Esophagus squamous epithelium (tissue), 5 donors: ENCODE measurements at places on chromosomes 3 and 15.

GRCh38 chr15:55222588-55222987, 25.8 kb upstream of the RSL24D1 start:
- peaks cover 40% of the 10 kb centered on the region for H3K36me3 ChIP-seq
- H3K27me3 ChIP-seq = no peaks in the 10 kb centered on the region
- no peak for DNase-seq
- no peak overlapping the region for H3K27ac ChIP-seq
- no peak overlapping the region for H3K4me3 ChIP-seq

DNA sequence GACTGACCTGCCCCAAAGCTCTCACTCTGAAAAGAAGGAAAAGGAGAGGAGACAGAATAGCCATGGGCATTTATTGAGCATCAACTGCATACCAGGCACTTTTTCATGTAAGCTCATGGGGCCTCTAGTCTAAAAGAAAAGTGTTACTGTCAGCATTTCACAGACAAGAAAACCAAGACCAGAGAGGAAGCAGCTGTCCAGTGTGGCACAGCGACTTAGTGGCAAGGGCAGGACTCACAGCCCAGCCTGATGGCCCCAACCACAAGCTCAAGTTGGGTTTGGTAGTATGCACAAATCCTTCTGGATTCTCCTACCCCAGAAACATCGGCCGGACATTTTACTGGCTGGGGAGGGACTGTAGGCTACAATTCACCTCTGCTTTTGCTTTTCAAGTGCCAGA, 5.8 kb downstream of the EFCC1 start:
- H3K4me3 ChIP-seq = no peak overlapping the region
- H3K36me3 ChIP-seq = no peaks in the 10 kb centered on the region
- H3K27ac ChIP-seq = peak overlapping the region; percentile 47
- peaks cover 24% of the 10 kb centered on the region for H3K4me1 ChIP-seq
- peaks cover 46% of the 10 kb centered on the region for H3K27me3 ChIP-seq

DNA sequence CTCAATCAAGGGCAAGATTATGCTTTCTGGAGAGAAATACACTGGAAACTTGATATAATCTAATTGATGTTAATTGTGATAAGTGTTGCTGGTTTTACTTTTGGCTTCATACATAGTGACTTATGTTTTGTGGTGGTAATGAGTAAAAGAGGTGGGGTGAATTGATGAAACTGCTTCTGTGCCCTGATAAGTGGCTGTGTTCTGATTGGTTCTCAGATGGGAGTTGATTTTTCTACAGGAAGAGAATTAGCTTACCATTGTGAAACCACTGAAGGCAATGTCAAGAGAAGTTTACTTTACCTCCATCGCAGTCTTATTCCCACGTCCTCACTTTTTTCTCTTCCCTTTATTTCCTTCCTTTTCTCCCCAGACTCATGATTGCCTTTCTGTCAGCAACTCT, 23.8 kb downstream of the TMEM45A start:
- no peaks in the 10 kb centered on the region for H3K4me1 ChIP-seq
- no peaks in the 10 kb centered on the region for H3K27me3 ChIP-seq
- no peak overlapping the region for H3K4me3 ChIP-seq
- no peaks in the 10 kb centered on the region for H3K36me3 ChIP-seq
- no peak overlapping the region for H3K27ac ChIP-seq
- no peak for DNase-seq

DNA sequence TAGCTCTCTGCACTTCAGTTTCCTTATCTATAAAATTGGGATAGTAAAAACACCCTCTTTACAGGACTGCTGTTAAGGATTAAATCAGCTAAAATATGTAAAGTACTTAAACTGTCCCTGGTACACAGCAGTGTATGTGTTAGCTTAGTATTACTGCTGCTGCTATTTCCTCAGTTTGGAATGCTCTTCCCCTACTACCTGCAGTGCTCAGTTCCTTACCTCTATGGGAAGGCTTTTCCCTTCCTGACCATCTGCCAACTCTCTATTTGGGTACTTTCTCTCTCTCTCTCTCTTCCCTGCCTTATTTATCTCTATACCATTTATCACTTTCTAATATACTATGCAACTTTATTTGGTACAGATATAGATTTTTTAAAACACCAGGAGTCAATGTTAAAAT, 26.5 kb downstream of the KPNA4 start:
- H3K27me3 ChIP-seq = no peaks in the 10 kb centered on the region
- peaks cover 5% of the 10 kb centered on the region for H3K4me1 ChIP-seq
- DNase-seq = no peak
- no peaks in the 10 kb centered on the region for H3K36me3 ChIP-seq
- no peak overlapping the region for H3K4me3 ChIP-seq
- H3K27ac ChIP-seq = no peak overlapping the region

DNA sequence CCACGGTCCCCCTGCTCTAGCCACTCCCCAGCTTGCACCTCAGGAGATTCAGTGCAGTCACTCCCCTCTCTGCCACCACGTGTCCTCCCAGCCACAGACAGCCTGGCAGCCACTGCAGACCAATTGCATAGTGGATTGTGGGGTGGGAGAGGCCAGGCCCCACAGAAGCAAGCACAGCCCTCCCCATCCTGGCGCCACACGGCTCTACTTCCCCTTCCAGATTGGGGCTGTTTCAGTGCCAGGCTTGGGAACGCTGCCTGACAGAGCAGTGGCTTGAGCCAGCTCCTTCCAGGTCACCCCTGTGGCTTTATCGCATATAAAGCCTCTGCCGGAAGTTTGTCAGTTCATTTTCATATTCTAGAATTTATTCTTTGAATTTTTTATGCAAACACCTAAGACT, 90.7 kb downstream of the TMEM266 start:
- peak overlapping the region; percentile 72 for H3K27ac ChIP-seq
- DNase-seq = no peak
- no peaks in the 10 kb centered on the region for H3K27me3 ChIP-seq
- H3K36me3 ChIP-seq = no peaks in the 10 kb centered on the region
- H3K4me3 ChIP-seq = no peak overlapping the region

- no peaks in the 10 kb centered on the region for H3K36me3 ChIP-seq
- H3K4me1 ChIP-seq = peaks cover 52% of the 10 kb centered on the region
Observed at GRCh38 chr3:58013973-58014649, 5.9 kb downstream of the FLNB start.

GRCh38 chr3:137012097-137012501, 54.3 kb downstream of the IL20RB start:
- no peaks in the 10 kb centered on the region for H3K36me3 ChIP-seq
- no peaks in the 10 kb centered on the region for H3K27me3 ChIP-seq
- no peak for DNase-seq

DNA sequence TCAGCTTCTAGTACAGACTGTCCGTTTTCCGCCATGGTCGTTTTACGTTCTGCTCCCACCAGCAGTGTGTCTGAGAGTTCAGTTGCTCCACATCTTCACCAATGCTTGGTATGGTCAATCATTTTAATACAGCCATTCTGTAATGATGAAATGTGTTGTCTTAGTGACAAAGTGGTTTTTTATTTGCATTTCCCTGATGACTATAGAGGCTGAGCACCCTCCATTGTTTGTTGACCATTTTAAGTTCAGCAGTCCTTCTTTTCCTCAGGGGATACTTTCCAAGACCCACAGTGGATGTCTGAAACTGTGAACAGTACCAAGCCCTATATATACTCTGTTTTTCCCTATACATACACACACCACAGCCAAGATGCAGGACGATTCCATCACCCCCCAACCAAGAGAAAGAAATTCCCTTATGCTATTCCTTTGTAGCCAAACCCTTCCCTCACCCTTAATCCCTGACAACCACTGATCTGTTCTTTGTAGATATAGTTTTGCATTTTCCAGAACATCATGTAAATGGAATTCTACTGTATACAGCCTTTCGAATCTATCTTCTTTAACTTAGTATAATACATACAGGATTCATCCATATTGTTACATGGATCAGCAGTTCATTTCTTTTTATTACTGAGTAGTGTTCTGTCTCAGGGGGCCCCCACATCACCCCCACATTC, 55.9 kb downstream of the C3orf20 start:
- no peak overlapping the region for H3K27ac ChIP-seq
- no peaks in the 10 kb centered on the region for H3K4me1 ChIP-seq
- no peak overlapping the region for H3K4me3 ChIP-seq
- H3K36me3 ChIP-seq = no peaks in the 10 kb centered on the region
- no peaks in the 10 kb centered on the region for H3K27me3 ChIP-seq

GRCh38 chr3:166902374-166902773, 477.7 kb downstream of the ZBBX start:
- H3K36me3 ChIP-seq = no peaks in the 10 kb centered on the region
- no peaks in the 10 kb centered on the region for H3K4me1 ChIP-seq
- no peaks in the 10 kb centered on the region for H3K27me3 ChIP-seq
- no peak for DNase-seq
- no peak overlapping the region for H3K27ac ChIP-seq

DNA sequence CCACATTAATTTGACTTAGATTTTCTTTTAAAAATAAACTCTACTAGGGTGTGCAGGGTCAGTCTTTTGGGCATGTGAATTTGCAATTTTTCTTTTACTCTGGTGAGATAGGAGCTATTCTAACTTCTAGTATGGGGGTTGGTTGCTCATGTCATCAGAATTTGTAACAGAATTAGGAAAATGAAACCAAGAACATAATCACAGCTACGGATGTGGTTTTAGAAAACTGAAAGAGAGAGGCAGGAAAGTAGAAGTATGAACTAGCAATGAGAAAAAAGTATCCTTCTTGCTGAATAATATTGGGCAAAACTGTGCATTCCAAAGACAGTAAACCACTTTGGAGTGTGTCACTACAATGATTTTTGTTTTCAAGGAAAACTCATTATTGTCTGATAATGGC, 43.3 kb downstream of the ADPGK start:
- H3K27ac ChIP-seq = no peak overlapping the region
- no peaks in the 10 kb centered on the region for H3K4me1 ChIP-seq
- H3K4me3 ChIP-seq = no peak overlapping the region

DNA sequence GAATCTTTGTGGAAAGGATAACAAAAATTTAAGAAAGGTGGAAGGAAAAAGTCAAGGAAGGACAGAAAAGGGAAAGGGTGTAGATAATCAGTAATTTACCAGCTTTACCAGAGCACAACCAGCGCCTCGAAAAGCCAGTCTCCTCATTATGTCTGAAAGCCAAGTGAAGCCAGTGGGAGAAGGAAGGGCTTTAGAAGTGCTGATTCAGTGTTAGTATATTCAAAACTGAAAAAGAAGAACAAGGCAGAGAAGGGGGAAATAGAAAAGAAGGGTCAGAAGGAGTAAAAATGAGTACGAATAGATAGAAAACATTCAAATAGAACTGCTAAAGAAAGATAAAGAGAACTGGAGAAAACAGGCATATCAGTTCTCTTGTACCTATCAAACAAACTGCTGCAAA, 4.1 kb downstream of the PBRM1 start:
- H3K36me3 ChIP-seq = peaks cover 20% of the 10 kb centered on the region
- H3K4me3 ChIP-seq = no peak overlapping the region
- H3K27me3 ChIP-seq = no peaks in the 10 kb centered on the region
- peak overlapping the region; percentile 61 for H3K27ac ChIP-seq
- DNase-seq = no peak

DNA sequence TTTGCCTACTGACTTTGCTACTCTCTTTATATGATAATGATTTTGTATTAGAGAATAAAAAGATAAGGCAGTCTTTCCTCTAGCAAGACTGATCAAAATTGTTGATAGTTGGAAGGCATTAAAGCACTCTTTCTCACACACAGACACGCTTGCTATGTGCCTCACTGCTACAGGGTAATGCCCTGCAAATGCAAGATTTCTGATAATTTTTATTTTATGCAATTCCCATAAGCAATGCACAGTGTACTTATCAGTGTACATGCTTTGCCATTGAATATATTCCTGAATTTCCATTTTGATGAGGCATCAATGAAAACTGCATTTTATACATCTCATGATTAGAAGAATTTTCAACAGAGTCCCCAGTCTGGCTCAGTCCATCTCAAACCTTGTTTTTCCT, 263.2 kb downstream of the CHST2 start:
- no peak overlapping the region for H3K27ac ChIP-seq
- no peaks in the 10 kb centered on the region for H3K27me3 ChIP-seq
- H3K4me3 ChIP-seq = no peak overlapping the region
- DNase-seq = no peak
- no peaks in the 10 kb centered on the region for H3K36me3 ChIP-seq
- no peaks in the 10 kb centered on the region for H3K4me1 ChIP-seq

- H3K4me3 ChIP-seq = no peak overlapping the region
- no peaks in the 10 kb centered on the region for H3K27me3 ChIP-seq
- no peaks in the 10 kb centered on the region for H3K36me3 ChIP-seq
- H3K27ac ChIP-seq = no peak overlapping the region
- DNase-seq = no peak
Observed at GRCh38 chr3:64091501-64091900, 68.2 kb upstream of the PSMD6 start.

GRCh38 chr3:13654330-13655060, 105.6 kb downstream of the FBLN2 start:
- H3K36me3 ChIP-seq = no peaks in the 10 kb centered on the region
- peaks cover 20% of the 10 kb centered on the region for H3K4me1 ChIP-seq
- peaks cover 85% of the 10 kb centered on the region for H3K27me3 ChIP-seq
- peak overlapping the region; percentile 3 for H3K4me3 ChIP-seq
- H3K27ac ChIP-seq = peak overlapping the region; percentile 21

GRCh38 chr15:70505411-70505919, 257.9 kb downstream of the UACA start:
- peak overlapping the region; percentile 56 for H3K27ac ChIP-seq
- no peak overlapping the region for H3K4me3 ChIP-seq
- H3K27me3 ChIP-seq = no peaks in the 10 kb centered on the region
- H3K36me3 ChIP-seq = no peaks in the 10 kb centered on the region
- H3K4me1 ChIP-seq = peaks cover 40% of the 10 kb centered on the region

- H3K27ac ChIP-seq = no peak overlapping the region
- H3K4me3 ChIP-seq = no peak overlapping the region
- no peaks in the 10 kb centered on the region for H3K27me3 ChIP-seq
- peaks cover 4% of the 10 kb centered on the region for H3K4me1 ChIP-seq
Observed at GRCh38 chr15:53976844-53977392, 1.3 kb upstream of the UNC13C start.

GRCh38 chr3:31813686-31814085, 167.4 kb downstream of the OSBPL10 start:
- H3K4me1 ChIP-seq = no peaks in the 10 kb centered on the region
- H3K36me3 ChIP-seq = no peaks in the 10 kb centered on the region
- no peak overlapping the region for H3K4me3 ChIP-seq
- no peak for DNase-seq

- DNase-seq = no peak
- H3K27me3 ChIP-seq = no peaks in the 10 kb centered on the region
- H3K36me3 ChIP-seq = no peaks in the 10 kb centered on the region
- H3K4me1 ChIP-seq = no peaks in the 10 kb centered on the region
- H3K27ac ChIP-seq = no peak overlapping the region
Observed at GRCh38 chr15:100670505-100671021, 68.2 kb downstream of the ASB7 start.

GRCh38 chr15:42374810-42375209, 15.5 kb downstream of the CAPN3 start:
- H3K36me3 ChIP-seq = no peaks in the 10 kb centered on the region
- no peaks in the 10 kb centered on the region for H3K27me3 ChIP-seq
- no peak overlapping the region for H3K27ac ChIP-seq
- H3K4me1 ChIP-seq = no peaks in the 10 kb centered on the region
- no peak for DNase-seq

DNA sequence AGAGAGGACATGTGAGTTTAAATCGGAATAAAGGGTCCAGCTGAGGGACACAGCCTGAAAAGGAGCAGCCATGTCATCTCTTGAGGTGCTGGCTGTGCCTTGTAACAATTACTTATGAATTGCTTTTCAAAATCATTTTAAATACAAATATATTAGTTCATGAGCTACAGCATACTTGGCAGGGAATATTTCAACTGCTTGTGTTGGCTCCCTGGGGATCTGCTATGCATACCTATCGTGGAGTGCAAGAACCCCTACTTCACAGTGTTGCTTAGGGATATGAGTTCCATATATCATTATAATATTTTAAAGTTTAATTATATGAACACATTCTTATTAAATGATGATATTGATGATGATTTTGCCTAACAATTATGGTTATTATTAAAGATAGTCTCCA, 19.1 kb upstream of the P2RY14 start:
- no peak for DNase-seq
- no peak overlapping the region for H3K27ac ChIP-seq
- no peak overlapping the region for H3K4me3 ChIP-seq
- no peaks in the 10 kb centered on the region for H3K27me3 ChIP-seq
- peaks cover 12% of the 10 kb centered on the region for H3K4me1 ChIP-seq
